Naive thymus-derived CD8-positive, alpha-beta T cell (primary cell): ENCODE measurements at places on chromosomes 12 and 14.

GRCh38 chr12:112196196-112196875 lies 71.0 kb downstream of the TRAFD1 start:
- DNase-seq = no peak

DNA sequence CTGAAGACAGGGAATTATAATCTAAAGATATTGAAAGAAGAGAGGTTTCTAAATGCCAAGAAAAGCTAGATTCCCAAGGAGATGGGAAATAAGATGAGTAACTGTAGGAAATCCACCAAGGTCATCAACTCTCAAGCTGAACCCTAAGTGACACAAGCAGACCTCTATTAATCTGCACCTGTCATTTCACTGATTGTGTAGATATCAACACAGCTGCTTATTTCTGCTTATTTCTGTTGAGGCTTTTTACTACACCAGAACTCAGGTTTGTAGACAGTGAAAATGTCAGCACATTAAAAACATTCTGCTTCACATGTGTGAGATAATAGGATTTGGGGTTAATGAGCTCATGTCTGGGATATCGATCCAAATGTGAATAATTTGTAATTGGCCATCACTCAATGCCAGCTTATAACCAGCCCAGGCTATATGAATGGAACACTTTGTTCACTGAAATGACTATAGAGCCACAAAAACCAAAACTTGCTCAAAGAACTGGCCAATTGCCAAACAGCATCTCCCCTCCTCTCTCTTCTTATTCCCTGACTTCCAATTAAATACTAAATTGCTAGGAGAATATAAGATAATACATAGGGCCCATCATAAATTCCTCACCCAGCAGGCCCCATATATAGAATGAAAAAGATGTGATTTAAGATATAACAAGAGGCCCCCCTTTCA lies 188.7 kb upstream of the ARID2 start:
- DNase-seq = no peak

DNA sequence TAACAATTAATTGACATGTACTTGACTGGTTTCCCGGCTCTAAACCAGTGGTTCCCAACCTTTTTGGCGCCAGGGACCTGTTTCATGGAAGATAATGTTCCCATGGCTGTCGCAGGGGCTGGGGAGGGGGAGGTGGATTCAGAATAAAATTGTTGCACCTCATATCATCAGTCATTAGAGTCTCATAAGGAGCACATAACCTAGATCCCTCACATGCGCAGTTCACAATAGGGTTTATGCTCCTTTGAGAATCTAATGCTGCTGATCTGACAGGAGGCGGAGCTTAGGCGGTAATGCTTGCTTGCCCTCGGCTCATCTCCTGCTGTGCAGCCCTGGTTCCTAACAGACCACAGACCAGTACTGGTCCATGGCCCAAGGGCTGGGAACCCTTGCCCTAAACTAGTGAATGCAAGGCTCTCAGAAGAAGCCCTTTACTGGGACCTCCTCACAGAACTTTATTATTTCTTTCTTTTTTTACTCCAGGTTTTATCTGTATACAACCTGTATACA lies 86.4 kb upstream of the SINHCAF start:
- no peak for DNase-seq

- DNase-seq = peak; percentile 29
Measured at GRCh38 chr14:58638231-58639197, 752 bp downstream of the DACT1 start.

DNA sequence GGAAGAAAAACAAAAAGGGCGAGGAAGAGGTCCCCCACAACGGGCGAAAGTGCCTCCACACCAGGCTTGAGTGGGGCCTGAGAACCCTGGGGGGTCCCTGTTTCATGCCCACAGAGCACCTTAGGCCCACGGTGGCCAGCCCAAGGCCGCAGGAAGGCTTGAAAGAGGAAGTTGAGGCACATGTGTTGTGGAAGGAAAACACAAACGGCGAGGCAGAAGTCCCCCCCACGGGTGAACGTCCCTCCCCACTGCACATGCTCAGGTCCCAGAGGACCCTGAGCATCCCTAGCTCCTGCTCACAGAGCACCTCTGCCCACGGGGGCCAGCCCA lies 371.5 kb downstream of the ALG10 start:
- no peak for DNase-seq

DNA sequence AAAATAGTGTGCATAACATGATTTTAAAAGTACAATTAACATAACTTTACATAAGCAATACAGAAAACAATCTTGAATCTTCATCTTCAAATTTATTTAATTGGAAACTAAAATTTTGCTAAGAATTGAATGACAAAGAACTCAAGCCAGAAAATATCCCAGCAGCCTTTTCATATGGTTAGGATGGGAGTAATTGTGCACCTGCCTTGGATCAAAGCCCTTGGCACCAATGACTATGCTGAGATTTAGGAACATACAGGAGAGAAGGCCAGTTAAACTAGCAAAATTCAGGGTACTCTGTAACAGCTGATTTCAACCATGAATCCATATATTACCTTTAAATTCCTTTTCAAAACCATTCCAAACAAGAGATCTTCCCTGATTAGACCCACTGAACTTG lies 5.8 kb downstream of the KERA start:
- DNase-seq = no peak

- DNase-seq = no peak
Measured at GRCh38 chr12:109192358-109192757, 76.0 kb downstream of the ACACB start.

- DNase-seq = no peak
Measured at GRCh38 chr12:96493106-96493505, 3.7 kb downstream of the CFAP54 start.

DNA sequence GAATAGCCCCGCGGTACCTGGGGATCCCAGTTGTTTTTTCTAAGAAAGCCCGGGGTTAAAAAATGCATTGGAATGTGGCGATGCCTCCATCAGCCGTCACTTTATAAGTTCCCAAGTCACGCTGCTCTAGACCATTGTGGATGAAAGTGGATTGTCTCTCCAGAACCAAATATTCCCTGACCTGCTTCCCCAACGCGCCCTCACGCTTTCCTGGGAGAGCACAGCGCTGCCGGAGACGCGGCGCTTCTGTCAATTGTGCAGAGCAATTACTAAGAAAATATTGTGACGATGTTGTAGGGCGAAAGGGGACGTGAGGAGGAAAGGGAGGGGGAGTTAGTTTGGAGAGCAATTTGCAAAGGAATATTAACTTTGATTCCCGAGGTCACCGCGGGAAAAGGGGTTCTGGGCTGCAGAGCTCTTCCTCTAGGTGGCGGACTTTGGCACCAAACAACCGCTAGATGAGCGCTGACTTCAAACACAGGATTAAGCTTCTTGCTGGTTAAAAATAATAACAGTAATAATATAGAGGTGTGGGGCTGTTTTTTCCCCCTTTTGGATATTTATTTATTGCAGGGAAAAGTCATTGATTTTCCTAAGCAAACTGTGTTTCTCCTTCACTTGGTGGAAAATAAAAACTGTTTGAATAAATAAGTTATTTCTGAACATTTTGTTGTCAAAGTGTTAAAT lies 9.6 kb upstream of the FOXG1 start:
- no peak for DNase-seq

- no peak for DNase-seq
Measured at GRCh38 chr12:116133149-116133548, 144.3 kb downstream of the MED13L start.

DNA sequence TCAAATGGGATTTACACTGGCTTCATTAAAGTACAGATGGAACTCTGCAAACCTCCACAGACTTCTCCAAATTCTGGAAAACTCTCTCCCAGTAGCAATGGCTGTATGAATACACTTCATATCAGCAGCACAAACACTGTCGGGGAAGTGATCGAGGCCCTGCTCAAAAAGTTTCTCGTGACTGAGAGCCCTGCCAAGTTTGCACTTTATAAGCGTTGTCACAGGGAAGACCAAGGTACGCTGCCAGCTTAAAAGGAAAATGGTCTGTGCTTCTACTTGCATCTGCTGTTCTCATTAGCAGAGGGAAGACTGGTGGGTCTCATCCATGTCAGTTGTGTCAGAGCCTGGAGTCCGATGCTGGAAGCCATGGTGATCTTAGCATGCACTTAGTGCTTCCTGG lies 71.0 kb downstream of the GNS start:
- DNase-seq = no peak

DNA sequence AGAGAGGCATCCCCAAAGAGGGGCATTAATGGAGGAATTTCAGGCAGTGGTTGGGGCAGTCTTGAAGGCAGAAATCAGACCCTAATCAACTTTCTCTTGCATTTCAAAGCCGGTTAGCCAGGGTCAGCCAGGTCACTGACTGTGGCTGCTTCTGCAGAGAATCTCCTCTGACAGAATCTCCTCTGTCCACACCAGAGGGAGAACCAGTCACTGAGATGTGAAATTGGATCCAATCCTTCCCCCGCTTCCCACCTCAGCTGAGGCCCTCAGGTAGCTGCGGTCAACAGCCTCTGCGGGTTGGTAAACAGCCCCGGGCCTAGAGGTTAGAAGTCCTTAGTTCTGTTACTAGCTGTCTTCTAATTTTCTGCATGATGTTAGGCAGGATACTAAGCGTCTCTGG lies 39.8 kb upstream of the NUAK1 start:
- DNase-seq = no peak

DNA sequence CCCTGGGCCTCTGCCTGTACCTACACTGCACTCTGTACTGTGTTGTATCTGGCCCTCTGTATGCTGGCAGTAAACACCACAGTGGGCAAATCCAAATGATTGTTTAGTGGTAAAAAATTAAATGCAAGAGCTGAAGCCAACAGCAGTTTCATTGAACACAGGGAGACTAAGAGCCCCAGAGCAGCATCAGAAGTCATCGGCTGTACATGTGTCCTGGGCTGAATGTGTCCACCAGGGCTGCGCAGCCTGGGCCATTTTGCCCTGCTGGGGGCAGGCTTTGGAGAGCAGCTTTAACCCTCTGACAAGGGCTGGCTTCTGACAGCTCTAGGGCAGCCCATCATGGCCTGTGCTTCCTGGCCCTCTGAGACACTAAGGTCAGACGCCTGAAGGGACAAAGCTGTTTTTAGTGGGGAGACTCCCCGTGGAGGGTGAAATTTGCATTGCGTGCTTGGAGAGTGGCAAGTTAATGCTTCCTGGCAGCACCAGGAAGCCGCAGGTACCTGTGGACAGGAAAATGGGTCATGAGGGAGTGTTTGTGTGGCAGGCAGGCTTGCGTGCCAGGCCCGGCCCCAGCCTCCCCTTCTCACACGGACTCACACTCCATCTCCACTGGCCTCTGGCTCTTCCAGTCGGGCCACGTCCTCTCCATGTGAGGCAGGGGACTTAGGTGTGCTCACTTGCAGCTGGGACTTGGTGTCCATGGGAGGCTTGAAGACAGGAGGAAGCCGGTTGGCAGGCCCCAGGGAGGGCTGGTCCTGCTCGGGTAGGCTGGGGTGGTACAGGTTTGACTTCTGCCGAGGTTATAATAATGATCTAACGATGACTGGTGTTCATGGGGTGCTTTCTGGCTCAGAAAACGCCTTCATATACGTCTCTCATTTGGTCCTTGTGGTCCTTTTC lies 150.1 kb downstream of the TSPAN9 start:
- DNase-seq = no peak

- no peak for DNase-seq
Measured at GRCh38 chr12:62006076-62006732, 254.0 kb upstream of the USP15 start.

- no peak for DNase-seq
Measured at GRCh38 chr12:115895247-115895646, 382.2 kb downstream of the MED13L start.

- DNase-seq = no peak
Measured at GRCh38 chr12:3437986-3438385, 53.0 kb upstream of the PRMT8 start.

DNA sequence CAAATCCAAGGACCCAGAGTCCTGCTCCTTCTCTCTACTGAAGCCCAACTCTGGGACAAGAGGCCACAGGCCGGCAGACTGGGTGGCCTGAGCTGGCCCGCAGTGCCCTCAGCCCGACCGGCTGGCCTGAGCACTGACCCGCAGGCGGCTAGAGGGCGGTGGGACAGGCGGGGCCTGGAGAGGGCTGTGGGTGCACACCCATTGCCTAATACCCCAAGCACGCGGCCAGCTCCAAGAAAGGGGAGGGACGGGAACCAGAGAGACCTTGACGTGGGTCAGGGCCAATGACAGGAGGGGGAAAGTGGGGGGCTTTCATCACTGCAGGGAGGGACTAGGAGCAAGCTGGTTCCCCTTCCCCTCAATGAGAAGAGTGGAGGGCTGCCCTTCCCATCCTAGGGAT lies 2.0 kb upstream of the WNT10B start:
- DNase-seq = no peak

DNA sequence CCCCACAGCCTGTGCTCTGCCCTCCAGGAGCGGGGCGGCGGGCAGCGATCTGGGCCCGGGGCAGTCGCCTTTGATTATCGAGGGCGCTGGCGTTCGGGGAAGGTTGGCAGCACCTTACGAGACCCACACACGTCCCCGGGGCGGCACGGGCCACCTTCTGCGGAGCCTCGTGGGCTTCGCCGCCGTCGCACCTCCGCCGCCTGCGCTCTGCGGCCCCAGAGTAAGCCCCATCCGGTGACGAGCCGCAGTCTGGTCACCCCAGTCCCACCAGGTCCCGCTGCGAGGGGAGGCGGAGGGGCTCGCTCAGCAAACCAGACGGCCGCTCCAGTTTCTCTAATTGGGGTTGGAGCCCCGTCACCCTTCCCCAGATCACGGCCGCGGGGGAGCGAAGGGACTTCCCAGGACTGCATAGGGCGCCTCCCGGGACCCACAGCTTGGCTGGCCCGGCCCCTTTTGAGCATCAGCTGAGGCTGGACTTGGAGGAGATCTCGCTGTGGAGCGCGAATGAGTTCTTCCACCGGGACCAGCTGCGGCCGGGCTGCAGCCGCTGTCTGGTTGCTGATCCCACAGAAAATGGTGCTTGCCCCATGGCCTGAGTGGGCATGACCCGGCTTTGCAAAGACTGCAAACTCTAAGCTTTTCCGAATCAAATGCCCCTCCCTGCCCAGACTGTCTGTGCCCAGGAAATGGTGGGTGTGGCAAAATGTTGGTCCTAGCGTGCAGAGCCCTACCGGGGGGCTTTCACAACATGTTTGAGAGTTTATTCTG lies 560 bp downstream of the LGALS3 start:
- DNase-seq = peak; percentile 34

- DNase-seq = no peak
Measured at GRCh38 chr12:111154147-111154834, 214.6 kb downstream of the PHETA1 start.

DNA sequence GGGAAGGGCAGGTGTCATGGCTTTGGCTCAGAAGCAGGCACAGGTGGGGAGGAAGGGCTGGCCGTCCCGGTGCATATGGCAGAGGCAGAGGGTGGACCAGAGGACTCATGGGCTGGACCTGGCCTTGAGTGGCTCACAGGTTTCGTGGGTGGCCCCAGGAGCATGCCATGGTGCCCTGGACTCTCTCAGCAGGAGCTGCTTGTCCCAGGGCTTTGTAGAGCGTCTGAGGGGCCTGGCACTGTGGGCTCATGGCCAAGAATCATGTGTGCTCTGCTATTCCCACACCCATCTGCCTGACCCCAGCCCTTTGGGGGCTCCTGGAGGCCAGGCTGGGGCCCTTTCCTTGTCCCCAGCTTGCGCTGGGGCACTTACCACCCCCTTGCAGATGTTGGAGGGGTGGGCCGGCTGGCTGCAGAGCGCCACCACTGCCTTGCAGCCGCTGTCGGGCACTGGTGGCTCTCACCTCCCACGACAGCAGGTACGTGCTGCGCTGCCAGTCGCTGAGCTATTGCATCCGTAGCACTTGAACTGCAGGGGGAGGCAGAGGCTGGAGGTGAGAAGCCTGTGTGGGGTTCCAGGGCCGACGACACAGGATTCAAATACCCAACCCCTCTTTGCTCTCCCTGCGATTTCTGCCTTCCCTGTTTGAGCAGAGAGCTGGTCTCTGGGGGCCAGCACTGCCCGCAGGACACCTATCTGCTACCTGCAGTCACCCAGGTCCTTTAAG lies 187.4 kb upstream of the PRMT8 start:
- no peak for DNase-seq

- DNase-seq = no peak
Measured at GRCh38 chr14:70856851-70857495, 47.7 kb upstream of the MAP3K9 start.
